ENCODE measurements at places on chromosomes 12 and 14. TPM values are rescaled to one million over a fixed set of nuclear protein-coding genes. Genes with fewer than 3 reads are reported as not detected.

GRCh38 chr12:75560167-75560566 is 48.8 kb upstream of the KRR1 start:
- DNase-seq, result no peak

DNA sequence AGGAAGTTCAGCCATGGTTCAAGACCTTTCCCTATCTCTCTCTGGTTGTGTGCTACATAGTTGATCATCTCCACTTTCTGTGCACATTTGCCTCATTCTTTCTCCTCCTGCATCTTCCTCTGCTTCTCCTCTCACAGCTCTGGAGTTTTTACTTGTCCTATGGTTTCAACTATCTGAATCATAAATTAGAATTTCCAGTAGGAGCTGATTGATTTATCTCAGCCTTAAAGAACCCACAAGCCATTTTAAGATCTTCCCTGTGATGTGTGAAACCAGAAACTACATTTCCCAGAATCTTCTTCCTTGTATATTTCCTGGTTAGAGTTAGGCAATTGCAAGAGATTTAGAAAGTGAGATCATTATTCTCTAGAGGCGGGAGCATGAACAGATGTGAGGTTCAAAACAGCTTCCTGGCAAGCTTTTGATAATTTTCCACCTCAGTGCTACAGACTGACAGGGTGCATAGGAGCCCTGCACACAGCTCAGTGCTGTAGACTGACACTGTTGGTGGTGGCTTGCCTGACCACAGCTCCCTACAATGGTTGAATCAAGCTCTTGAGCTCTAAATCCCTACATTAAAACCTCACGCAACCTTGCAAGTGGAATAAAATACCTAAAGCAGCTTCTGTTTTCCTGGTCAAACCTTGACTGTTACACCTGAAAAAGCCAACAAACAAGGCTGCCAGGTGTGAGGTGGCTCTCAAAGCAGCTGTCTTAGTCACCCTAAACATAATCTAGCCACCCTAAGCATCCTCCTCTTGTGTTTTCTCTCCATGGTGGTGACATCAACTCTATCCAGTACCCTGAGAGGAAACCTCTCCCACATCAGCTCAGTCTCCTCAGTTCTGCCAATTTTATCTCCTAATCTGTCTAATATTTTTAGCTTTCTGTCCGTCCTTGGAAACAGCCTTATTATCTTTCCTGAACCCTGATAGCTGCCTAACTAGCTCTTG is 21.5 kb upstream of the IFNG start:
- no peak for DNase-seq

DNA sequence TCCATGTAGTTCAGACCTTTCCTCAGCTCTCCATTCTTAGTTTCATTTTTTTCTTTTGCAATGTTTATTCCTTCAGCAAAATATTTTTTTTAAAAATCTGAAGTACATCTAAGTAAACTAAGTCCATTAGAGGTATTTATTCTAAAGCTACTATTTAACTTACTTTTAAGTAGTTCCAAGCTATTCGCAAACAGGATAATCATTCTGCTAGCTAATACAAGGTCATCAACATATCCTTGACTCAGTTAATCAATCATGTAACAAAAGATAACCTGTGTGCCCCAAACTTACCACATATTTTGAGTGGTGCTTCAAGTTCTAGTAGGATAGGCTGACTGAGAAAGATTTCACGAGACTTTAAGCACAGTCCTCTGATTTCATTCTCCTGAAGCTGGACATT is 11.2 kb downstream of the PPP1CC start:
- no peak for DNase-seq

GRCh38 chr14:95649230-95649629 is 37.0 kb upstream of the TCL1B start:
- DNase-seq, result no peak

DNA sequence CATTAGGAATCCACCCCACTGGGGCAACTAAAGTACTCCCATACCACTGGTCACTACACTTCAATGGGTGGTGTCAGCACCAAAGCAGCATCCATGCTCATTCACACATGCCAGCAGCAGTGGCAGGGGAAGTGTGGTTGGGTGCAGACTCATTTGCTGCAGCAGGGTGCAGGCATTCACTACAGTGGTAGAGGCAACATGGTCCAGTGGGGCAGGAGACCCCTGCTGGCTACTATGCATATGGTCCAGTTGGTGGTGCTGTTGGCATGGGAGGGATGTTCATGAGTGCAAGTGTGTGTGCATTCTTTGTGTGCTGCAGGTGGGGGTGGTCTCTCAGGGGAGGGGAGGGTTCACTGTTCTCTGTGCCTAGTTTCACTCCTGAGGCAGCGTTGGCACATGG is 908.4 kb upstream of the NOVA1 start:
- DNase-seq, result no peak

DNA sequence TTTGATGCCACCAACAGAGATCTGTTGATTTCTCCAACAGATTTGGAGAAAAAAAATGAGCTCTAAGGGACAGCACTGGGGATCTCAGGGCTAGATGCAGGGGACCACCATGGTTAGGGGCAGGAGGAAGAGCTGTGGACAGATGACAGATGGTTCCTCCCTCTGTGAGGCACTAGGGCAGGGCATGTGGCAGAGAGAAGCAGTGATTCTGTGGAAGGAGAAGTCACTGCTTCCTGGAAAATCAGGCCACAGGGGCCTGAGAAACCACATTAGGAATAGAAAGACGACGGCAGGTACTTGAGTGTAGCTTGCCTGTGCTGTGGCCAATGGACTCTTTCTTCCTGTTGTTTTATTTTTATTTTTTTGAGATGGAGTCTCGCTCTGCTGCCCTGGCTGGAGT is 24.9 kb upstream of the TMED2 start:
- DNase-seq, result no peak

KLHL33 gene
- 0.85 TPM for total RNA-seq
